ENCODE measurements at places on chromosomes 3 and 15.
A peak's percentile ranks its signal among the peaks of the same experiment; 100 is the strongest.

DNA sequence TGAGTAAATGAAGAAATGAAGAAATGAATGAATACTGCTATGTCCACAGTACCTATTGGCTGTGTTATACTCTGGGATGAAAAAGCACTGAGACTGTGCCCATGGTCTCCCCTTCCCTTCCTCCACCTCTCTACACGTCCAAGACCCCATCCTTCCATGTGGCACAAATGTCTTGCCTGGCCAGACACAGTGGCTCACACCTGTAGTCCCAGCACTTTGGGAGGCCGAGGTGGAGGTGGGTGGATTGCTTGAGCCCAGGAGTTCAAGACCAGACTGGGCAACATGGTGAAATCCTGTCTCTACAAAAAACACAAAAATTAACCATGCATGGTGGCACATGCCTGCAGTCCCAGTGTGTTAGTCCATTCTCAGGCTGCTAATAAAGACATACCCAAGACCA lies 200.1 kb downstream of the FAM43A start:
- no peak for DNase-seq

DNA sequence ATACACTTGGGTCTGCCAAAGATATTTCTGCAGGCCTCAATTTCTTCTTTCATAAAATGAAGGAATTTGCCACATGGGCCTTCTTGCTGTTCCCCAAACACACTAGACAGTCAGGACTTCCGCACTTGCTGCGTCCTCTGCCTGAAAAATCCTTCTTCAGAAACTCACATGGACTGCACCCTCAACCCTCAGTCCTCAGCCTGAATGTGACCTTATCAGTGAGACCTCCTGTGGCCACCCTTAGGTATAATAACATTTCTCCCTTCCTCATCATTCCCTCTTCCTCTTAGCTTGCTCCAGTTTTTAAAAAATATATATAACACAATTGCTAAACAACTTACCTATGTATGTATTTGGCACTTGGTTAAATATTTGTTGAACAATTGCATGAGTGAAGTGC lies 257.5 kb downstream of the MFSD1 start:
- DNase-seq: no peak

- DNase-seq: no peak
Measured at GRCh38 chr3:25025236-25025635, 402.8 kb upstream of the RARB start.

DNA sequence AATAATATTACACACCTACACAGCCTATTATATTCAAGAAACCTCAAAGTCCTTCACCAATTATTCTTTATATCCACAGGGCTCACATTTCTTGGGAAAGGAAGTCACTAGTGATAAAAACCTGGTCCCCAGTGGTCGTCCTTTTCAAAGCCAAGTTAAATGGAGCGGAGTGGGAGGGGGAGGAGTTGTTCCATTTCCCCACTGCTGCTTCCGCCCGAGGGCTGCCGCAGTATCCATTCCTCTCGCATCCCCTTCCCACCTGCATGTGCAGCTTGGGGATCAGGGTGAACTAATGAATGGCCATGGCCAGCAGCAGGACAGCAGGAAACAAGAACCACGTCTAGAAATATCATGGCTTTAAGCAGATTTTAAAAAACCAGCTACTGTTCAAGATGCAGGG lies 76.4 kb upstream of the SEMA6D start:
- DNase-seq: no peak

- DNase-seq: no peak
Measured at GRCh38 chr15:66043264-66043663, 174.0 kb downstream of the RAB11A start.

DNA sequence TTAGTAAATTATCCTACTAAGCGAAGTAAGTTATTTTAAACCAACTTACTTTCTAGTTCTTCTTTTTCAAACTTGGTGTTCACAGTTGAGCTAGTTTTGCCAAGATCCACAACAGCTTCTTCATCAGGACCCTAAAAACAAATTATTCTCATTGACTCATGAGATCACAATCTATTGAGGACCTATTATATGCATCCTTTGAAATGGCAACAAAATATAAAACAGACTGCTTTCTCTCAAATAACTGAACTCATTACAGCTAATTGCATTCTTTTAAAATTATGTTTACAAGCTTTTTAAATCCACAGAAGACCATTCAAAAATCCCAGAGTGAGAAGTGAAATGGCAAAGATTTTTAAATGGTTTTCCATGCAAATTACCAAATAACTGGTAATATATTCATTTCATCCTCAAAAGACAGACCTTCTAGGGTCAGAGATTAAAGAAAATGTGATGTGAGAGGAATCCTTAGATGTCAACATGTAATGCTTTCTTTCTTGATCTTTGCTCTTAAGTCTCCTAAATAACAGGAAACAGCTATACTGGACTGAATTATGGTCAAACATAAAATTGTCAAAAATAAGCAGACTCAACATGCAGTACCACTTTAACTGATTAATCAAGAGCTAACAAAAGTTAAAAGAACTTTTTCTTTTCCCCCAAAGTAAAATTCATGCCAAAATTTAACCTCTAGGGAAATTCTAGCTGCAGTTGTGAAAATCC lies 31.7 kb downstream of the SLC4A7 start:
- no peak for DNase-seq

GRCh38 chr15:95836536-95836935 lies 494.0 kb upstream of the NR2F2 start:
- DNase-seq: no peak

DNA sequence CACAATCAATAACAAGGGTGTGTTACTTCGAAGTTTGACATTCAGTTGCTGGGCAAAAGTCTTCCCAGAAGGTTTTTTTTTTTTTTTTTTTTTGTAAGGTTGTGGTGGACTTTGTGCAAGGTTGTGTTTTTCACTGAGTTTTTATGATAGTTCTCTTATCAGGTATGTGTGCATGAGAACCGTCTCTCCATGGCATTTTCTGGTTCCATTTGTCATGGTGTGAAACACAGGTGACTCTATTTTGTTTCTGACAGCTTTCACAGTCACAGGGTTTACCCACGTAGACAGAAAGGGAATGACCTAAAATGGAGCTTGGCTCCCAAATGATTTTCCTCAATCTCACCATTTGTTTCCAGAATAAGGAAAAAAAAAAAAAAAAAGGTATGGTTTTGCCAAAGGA lies 1377.2 kb upstream of the CADM2 start:
- no peak for DNase-seq

DNA sequence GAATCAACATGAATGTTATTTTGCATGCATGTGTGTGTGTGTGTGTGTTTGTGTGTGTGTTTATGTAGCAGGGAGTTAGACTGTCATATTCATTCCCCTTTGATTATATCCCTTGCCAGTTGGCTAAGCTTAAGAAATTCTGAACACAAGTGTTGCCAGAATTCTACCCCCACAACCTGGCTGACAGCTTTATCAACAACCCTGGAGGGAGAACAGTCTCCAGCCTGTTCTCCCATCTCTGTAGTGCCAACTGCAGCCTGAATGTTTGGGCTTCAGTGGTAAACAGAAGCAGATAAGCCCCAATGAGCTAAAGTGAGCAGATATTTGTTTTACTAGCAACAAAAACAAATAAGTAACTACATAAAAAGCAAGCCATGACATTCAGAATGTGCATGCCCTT lies 162.6 kb upstream of the ABI3BP start:
- no peak for DNase-seq

DNA sequence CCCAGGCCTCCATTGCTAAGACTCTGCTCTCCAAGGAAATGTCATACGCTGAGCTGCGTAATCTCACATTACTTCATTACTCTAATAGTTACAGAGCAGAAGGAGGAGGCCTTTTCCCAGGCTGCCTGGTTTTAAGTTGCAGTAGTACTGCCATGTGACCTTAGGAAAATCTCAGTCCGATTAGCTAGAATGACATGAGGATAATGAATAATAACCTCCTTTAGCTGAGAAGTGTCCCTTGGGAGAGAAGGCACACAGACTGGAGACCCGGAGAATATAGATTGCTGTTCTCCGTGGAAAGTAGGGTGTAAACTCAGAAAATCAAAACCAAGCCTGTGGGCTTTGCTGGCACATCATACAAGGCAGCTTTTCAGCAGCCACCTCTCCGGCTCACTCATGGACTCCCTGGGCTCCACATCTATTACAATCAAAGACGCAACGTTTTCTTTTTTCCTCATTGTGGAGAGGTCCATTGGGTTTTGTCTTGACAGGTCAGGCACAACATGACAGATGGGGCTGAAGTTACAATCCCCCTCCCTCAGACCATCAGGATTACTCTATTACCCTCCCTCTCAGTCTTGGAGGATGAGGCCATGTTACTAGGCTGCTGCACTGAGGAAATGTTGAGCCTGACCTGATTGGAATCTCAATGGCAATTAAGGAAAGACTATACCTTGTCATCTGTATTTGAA lies 134.8 kb upstream of the MB21D2 start:
- DNase-seq: no peak

DNA sequence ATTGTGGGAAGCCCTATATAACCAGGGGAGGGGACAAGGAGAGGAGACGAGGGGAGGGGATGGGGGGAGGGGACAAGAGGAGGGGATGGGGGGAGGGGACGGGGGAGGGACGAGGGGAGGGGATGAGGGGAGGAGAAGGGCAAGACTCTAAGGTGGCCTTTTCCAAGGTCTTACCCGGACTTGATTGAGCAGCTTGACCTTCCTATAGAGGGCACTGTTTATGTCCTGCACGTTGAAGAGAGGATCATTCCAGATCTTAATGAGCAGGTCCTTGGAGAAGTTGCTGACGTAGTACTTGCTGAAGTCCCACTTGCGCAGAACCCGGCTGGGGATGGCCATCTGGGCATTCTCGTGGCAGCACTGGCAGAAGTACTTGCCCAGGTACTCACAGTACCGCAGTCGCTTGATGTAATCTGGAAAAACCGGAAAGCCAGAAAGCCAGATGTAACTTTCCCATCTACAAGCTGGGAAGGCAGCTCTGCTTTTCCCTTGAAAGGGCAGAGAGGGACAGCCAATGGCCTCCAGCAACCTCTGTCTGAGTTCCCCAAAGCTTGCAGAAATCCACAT lies 55.7 kb downstream of the RUBCN start:
- DNase-seq: no peak

GRCh38 chr15:90200534-90201129 lies 498 bp upstream of the SEMA4B start:
- DNase-seq: no peak

- peak; percentile 41 for DNase-seq
Measured at GRCh38 chr3:148866261-148866660, 1.2 kb downstream of the CPA3 start.

DNA sequence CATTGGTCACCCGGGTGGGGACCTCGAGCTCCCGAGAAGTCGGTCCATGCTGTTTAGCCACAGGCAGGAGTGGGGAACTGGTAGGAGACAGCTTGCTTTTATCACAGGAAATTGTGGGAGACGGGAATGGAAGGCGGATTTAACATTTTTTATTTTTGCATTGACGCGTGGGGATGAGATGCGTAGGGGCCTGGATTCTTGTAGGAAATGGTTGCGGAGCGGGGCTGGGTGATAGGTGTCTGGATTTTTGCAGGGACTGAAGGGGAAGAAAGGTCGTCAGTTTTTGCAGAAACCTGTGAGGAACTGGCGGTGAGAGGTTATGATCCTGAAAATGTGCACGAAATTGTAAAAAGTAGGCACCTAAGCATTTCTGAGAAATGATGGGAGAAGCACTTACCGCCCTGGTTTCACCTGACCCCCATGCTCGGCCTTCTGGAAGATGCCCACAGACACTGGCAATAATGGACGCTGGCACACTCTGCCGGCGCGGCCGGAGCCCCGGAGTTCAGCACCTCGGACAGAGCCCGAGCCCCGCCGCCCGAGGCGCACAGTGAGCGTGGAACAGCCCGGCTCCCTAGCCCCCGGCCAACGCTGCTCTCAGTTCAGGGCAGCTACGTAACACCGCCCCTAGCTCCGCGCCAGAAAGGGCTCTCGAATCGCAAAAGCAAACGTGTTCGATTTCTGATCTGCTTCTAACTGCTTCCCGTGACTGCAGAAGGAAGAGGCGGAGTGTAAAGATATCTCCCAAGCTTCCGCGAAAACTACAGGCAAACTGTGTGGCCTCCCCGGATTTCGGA lies 928 bp downstream of the ANKRD34C start:
- peak; percentile 12 for DNase-seq

DNA sequence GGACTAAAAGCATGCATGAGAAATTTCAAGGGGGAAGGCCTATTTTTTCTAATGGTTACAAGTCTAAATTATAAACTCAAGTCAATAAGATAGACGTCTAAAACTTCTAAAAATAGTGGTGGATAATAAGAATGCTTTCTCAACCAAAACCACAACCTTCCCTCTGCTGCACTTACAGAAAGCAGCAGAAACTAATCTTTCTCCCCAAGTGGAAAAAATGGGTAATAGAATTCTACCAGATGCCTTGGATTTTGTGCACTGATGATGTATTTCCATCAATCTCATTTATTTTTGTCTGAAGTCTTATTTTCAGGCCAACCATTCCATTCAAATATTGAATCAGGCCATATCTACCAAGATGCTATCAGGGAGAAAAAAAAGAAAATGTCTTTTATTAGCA lies 344.7 kb downstream of the NEK10 start:
- DNase-seq: no peak

- no peak for DNase-seq
Measured at GRCh38 chr3:194582196-194582905, 50.9 kb downstream of the TMEM44 start.

- peak; percentile 32 for DNase-seq
Measured at GRCh38 chr15:48447657-48448056, 116.4 kb downstream of the DUT start.

DNA sequence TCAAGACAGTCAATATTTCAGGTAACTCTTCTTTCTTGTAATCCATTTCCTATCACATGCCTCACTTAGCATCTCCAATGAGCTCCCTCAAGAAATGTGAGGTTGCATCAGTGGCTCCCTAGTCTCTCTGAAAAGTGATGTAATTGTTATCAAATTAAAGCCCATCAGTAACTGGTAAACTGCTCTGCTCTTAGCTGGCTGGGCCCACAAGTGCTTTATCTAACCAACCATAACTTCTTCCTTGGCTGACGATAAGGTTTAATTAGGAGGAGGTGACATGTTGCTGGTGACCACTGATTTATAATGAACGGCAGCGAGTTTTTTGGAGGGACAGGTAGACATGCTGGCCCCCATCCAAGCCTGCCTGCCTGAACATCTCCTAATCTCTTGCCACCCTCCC lies 79.6 kb downstream of the RTP4 start:
- DNase-seq: no peak
